ENCODE measurements at places on chromosomes 3 and 15.
A peak's percentile ranks its signal among the peaks of the same experiment; 100 is the strongest.

DNA sequence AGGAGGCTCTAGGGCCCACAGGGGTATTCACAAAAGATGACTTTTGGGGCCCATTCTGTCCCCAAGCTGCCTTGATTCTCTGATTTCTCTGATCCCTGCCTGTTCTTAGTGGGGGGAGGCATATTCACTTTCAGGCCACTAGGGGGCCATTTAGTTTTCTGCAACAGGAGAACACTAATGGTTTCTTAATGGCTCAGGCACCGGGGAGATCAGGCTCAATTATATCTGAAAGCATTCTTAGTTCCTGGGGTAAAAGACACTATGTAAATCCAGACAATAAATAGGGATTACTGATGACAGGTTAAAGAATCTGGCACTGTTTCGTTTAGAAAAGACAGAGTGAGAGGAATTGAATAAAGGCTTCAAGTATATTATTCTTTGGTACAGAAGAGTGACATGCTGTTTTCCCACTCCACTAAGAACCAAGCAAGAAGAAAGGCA is 2.5 kb upstream of the INAFM2 start:
- DNase-seq = peak; percentile 24

DNA sequence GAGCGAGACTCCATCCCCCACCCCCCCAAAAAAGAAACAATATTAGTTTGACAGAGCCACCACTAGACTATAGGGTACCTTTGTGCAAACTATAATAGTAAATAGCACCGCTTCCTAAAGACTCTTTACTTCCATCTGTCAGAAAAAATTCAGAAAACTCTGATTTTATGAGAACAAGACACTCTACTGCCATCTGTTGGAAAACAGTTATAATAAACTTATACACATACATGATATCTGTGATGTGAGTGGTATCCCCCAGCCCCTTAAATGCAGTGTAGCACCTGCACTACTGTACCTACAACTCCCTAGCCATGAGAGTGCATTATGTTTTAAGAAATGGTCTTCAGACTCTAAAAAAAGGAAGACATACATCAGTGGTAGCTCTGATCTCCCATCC is 47.1 kb upstream of the CTDSPL start:
- no peak for DNase-seq

DNA sequence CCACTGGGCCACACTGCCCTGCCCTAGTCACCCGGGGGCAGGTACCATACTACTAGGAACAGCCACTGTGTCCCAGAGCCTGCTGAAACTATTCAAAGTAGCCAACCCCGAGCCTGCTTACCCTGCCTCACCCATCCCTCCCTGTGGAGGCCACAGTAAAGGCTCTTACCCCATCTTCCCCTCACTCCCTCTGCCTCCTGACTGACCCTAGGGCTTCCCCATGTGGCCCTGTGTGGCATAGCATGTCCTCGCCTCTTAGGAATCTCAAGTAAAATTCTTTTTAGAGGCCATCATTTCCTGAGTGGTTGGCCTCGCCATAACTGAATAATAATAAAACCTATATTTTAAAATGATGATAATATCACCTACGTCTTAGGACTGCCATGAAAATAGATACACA is 112.2 kb upstream of the SLC6A11 start:
- no peak for DNase-seq

- peak; percentile 71 for DNase-seq
Measured at GRCh38 chr3:152269831-152270734, 1.4 kb downstream of the MBNL1 start.

DNA sequence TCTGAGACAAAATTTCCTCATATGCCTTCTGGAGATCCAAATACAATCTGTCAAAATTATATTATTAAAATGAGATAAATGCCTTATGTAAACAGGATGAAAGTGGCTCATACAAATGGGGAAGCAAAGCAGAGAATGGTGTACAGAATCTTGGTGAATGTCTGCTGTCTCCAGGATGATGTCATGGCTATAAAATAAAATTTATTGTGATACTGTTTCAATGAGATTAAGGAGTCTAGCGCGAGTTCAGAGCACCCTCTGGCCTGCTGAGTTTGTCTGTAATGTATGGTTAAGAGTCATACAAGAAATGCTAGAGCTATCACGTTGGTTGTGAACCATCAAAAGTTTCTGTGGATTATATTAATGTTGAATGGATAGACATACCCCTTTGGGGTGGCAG is 359.7 kb downstream of the EFHB start:
- DNase-seq = no peak

DNA sequence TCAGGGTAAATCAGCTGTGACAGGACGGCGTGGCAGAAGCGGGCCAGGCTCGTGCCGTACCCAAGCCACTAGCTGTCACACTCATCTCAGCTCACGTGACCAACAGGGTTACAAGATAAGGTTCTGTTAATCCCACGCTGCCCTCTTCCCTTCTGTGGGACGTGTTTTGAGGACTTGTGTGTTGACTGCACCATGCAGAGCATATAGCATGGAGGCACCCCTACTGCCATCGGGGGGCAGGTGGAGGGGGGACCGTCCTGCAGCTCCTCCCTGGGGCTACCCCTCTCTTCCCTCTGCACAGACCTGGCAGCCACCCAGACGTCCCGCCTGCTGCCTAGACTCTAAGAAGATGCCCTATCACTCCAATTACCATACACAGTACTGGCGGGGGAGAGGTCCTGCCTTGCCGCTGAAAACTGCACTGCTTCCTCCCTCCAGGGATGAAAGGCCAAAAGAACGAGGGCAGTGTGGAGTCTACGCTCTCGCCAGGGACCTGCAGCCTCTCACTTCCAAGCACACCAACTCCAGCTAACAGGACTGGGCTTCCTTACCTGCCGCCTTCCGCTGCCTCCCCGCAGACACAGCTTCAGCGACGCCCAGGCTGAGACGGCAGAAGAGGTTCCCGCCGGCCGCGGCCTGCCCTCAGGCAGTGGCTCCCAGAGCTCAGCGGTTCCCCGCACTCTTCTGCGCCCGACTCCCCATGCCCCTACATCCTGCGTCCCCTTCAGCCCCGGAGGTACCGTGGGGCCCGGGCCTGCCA is at the start of gene TNK2:
Gene TNK2, minus strand, starts transcription at position 618 of the 760 bp plus-strand sequence. CDS start 19,963 bp downstream, outside the sequence.
- no peak for DNase-seq

GRCh38 chr3:9846231-9846630 is 2.4 kb upstream of the RPUSD3 start:
- DNase-seq = no peak

DNA sequence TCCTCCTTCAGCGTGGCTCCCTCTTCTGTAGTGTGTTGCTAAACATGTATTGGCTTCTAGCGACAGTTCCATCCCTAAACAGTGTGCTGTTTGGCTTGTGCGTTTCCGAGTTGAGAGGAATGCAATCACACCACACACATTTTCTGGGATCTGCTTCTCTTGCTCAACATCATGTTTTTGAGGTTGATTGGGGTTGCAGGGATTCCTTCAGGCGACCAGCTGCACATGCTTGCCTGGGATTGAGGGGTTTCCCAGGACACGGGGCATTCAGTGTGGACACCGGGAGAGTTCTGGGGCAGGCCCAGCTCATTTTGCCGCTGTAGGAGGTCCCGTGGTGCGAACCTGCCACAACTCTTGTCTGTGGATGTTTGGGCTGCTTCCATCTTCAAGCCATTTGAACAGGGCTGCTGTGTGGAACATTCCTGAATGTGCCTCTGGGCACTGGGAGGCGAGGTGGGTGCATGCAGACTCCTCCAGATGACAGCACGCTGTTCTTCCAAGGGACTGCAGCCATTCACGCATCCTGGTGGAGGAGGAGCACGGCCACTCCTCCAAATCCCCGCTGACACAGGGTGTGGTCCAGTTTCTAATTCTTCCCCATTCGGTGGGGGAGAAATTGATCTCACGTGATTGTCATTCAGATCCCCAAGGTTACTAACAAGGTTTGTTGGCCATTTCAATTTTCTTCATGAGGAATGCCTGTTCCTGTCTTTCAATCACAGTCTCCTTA is 82.8 kb downstream of the PLXNA1 start:
- DNase-seq = no peak

- DNase-seq = no peak
Measured at GRCh38 chr3:134368751-134369105, 5.5 kb downstream of the AMOTL2 start.

DNA sequence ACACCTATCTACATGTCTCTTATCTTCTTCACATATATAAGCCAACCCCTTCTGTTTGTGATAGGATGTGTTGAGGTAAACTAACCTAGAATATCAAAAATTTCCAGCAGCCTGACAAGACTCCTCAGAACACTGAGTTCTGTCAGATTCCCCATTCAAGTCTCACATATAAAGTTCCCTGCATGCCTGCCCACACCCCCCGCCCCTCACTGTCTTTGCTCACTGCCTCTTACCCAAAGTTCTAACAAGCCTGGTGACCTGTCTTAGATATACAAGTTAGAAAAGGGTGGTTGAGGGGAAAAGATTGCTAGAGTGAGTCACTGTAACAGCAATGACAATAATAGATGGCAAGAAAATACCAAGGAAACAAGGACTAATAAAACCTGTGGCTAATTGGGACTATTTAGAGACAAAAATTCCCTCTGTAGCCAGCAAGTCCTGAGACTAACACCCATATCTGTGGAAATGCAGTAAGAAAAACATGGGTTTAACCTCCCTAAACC is 40.1 kb downstream of the FBXO22 start:
- DNase-seq = no peak

DNA sequence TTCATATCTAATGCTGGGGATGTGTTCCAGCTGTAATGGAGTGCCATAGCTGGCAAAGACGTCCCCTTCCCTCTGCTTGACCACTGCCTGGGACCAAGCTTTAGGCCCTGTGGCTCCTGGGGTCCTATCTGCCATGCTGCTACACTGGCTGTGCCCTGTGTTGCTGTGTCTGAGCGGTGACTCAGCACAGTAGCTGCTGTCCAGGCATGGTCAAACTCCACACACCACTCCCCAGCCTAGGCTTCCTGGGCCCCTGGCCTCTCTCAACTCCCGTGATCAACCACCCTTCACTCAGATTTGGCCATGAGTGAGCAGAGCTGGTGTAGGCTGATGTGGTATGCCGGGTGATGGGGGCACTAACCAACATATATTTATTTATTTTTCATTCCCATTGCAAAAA is 27.0 kb downstream of the EPHB1 start:
- no peak for DNase-seq

DNA sequence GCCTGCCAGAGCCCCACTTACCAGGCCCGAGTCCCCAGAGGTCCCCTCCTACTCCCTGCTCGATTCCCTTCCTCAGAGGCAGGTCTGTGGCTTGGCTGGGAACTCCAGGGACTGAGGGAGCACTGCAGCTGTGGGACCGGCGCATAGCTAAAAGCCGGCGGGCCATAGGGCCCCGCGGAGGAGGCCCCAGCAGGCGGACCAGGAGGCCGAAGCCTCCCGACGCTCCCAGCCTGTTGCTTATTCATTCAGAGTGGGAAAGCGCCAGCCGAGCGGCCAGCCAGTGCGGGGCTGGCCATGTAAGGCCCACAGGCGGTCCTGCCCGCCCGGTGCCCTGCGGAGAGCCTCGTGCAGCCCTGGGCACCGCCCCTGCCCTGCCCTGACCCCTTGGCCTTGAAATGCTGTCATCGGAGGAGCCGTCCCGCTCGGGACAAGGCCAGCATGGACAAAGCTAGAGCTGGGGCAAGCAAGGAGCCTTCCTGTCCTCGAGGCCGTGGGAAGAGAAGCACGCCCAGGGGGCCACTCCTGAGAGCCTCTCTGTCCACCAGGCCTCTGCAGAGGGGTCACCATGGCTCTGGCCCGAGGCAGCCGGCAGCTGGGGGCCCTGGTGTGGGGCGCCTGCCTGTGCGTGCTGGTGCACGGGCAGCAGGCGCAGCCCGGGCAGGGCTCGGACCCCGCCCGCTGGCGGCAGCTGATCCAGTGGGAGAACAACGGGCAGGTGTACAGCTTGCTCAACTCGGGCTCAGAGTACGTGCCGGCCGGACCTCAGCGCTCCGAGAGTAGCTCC is at the start of gene LOXL1:
Gene LOXL1, plus strand, starts transcription at position 244 of the 784 bp plus-strand sequence. Its CDS starts 322 bp downstream, at position 566.
- DNase-seq = no peak

DNA sequence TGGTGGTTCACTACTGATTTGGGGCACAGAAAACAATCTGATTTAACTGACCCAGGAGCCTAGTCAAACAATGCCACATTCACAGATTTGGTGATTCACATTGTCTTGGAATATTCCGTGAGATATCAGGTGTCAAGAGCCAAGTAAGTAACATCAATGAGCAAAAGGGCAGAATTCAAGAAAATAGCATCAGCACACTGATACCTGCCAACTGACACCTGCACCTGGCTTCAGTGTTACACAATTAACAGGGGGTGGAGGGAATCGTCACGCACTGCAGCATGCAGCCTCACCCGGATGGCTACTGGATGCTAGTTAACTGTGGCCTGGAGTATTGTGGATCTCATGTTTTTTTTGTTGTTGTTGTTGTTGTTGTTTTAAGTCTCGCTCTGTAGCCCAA is 17.6 kb downstream of the CCNL1 start:
- no peak for DNase-seq

DNA sequence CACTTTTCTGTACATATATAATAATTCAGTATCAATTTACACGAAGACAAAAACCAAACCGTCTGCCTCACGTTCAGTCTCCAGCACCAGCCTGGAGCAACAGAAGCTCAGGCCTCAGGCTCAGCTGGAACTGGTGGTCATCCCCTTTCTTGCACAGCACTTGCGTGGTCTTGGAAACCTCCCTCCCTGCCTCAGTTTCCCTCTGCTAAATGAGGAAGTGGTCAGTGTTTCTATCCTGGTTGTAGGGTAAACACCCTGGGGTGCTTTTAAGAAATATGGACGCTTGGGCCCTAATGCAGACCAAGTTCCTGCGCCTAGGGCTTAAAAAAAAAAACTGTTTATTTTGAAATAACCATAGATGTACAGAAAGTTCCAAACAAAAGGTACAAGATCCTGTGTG is 21.6 kb downstream of the IQSEC1 start:
- DNase-seq = no peak

GRCh38 chr3:105368566-105369499 is 2.1 kb downstream of the ALCAM start:
- no peak for DNase-seq

- no peak for DNase-seq
Measured at GRCh38 chr15:74317820-74318375, 49.5 kb downstream of the CYP11A1 start.

DNA sequence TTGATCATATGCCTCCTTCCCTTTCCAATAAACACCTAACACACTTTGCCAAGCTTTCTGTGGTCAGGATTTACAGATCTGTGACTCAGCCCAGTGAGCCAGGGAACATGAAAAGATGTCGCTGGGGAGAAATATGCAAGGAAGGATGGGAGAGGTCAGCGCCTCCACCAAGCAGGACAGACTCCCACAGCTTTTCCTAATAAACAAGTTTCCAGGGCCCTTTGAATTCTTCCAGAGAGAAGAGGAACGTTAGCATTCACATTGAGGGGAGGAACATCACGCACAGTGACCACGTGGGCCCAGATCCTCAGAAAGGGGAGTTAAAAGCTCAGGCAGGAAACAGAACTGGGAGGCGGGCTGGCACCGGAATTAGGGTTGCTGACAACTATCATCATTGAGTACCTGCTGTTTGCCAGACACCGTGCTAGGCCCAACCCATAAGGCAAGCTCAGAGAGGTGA is 33.3 kb upstream of the MRPS22 start:
- DNase-seq = no peak

- DNase-seq = no peak
Measured at GRCh38 chr3:141425523-141426233, 57.4 kb downstream of the ZBTB38 start.

- DNase-seq = no peak
Measured at GRCh38 chr3:170483485-170484262, 65.0 kb downstream of the CLDN11 start.

Measured in NCI-H2081 treated with DMSO at 0.1 percent for 48 hours (cell line).